Endothelial cell (in vitro differentiated cells): ENCODE measurements at places on chromosomes 1 and 21.

DNA sequence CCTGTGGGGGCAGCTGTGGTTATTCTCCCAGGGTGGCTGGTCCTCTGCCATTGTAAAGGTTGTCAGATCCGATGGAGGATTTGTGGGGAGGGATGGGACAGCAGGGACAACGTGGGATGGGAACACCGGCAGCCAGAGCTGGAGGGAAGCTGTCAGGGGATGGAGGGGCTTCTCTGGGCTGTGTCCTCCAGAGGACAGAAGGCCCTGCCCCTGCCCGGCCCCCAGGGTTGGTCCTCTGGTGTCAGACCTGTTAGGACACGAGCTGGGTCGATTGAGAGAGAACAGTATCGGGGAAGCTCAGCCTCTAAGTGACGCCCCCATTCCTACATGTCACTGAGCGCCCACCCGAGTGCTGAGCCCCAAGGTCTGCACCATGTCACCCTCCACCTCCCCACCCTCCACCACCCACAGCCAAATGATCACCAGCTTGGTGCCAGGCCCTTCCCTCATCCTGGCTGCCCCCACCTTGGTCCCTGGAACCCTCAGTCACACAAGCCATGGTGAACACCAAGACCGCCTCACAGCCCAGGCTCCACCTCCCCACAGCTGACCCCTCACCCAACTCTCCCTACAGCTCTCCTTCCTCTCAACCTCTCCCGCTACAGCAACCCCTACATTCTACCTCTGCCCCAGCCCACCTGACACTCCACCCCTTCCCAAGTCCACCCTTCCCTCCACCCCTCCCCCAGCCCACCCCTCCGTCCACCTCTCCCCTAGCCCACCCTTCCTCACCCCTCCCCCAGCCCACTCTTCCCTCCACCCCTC lies 244.4 kb downstream of the MATN1 start:
- no peak for DNase-seq

DNA sequence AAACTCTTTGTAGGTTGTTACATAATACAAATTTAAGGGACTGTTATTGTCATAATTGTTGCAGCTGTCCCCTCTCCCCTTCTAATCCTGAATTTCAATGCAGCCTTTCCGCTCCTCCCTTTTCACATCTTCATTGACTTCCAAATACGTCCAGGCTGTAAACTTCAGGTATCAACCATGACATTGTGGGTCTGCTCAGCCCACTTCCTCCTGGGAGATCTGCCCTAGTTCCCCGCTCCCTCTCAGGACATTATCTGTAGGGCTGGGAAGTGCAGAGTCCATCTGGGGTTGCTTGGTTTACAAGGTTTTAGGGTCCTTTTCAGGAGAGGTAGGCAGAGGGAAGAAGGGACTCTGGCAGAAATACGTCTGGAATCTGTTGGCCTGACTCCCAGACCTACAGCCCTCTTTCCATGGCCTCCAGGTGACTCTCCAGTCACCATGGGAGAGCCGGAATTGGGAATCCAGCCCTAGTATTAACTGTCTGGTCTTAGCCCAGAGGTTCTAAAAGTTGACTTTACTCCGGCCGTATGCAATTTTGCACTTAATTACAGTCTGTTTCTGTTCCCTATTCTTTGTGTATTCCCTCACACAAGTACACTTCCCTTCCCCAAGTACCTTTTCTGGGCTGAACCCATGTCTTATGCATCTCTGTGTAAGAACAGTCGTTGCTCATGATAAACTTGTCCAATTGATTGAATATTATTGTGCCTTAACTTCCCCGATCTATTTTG lies 4.7 kb upstream of the DENND2D start:
- DNase-seq = no peak

- DNase-seq = no peak
These were observed 4.2 kb upstream of the PRXL2B start for GRCh38 chr1:2582391-2582790.

GRCh38 chr1:119331190-119331515 lies 37.4 kb upstream of the HAO2 start:
- DNase-seq = no peak
